Adipocyte (in vitro differentiated cells): ENCODE measurements at places on chromosomes 2 and 18.

DNA sequence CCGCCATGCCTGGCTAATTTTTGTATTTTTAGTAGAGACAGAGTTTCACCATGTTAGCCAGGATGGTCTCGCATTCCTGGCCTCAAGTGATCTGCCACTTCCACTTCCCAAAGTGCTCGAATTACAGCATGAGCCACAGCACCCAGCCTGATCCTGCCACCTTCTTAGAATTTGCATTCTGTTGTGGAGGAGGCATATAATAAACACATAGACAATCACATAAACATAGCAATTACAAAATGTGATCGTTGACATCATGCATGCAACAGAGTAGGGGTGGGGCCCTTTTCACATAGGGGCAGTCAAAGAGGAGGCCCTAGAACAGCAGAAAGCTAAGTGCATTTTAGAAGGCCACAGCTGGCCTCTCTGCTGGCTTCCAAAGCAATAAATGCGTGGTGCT lies 39.9 kb upstream of the TSPYL6 start:
- DNase-seq: no peak

DNA sequence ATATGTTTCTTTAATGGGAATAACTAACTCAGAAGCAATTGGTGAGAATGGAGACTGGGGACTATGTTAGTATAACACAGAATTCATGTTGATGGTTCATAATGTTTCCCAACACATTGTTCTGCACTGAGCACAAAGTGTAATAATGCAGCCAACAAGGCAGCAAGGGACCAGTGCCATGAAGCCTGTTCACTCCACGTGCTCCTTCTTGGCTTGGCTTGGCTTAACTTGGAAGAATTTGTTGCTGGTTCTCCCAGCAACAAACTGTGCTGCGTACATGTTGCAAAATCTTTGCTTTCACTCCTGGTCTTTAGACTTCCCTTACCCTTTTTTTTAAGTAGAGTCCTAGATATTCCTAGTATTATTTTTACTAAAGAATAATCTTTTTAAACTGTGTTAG lies 129.7 kb downstream of the MAP3K20 start:
- DNase-seq: peak; percentile 91

DNA sequence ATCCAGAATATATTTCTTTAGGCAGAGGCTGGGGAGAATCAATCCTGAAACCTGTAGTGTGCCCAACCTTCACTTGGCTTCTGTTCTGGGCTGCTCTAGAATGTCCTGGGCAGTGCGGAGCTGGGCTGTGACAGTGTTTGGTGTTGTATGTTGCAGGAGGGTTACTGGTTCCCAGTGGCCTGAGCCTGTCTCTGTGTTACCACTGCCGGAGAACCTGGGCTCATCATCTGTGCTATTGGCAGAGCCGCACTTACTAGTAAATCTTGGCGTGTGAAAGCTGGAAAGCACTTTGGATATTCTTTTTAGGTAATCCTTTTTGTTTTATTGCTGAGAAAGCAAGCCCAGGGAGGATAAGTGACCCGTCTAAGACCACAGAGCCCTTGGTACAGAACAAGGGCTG lies 412.9 kb downstream of the SLC4A3 start:
- no peak for DNase-seq

GRCh38 chr2:18550433-18550832 lies 10.0 kb downstream of the RDH14 start:
- DNase-seq: no peak

GRCh38 chr2:7539760-7540159 lies 622.5 kb downstream of the RNF144A start:
- peak; percentile 64 for DNase-seq

DNA sequence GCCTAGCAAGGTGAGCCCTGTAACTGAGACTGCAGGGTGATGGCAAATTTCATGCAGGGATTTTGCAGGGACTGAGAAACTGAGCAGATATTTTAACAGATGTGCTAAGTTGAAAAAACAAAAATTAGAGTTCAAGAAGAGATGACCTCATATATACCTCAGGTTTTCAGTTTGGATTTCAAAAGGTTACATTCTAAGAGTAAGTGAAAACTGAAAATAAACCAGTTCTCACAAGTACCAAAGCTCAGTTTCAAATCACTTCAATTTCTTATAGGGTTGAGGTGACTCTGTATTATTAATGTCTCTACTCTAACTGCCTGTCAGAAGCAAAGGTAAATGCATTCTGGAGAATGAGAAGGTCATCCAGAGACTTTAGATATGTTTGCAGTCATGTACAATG lies 237.4 kb upstream of the VRK2 start:
- no peak for DNase-seq

DNA sequence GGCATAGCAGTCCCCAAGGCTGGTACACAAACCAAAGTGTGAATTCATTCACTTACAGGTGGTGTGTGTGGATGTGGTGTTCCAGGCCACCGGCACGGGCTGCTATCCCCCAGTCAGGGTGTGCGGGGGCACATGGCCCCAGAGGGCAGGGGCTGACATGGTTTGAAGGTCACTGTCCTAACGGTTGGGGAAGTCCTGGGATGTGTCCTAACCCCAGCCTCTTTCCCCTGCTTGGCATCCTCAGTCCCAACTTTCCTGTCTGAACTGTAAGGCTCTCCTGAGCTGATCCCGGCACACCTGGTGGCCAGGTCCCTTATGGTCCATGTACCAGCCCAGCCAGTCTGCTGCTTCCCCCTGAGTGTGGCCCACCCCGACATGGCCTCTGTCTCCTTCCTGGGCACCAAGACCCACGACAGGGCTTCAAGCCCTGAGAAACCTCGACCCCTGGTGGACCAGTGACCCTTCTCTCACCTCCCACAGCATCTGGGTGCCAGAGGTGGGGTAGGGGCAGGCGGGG lies 2.4 kb upstream of the TMEM185B start:
- no peak for DNase-seq

DNA sequence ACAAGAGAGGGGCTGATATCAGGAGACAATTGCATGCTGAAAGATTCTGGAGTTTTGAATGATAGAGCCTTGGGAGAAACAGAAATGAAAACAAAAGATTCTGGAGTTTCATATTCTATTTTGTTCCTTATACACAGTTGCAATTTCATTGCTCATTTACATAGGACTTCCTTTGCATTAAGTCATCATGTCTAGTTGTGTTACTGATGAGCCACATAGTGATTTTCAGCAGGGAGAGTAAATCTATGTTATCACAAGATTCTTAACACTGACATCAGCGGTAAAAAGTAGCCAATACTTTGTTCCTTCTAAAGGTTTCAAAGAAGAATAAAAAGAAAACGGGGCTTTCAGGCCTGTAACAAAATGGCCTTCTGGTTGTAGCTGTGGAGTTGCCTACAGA lies 7.1 kb downstream of the ADAM17 start:
- no peak for DNase-seq

DNA sequence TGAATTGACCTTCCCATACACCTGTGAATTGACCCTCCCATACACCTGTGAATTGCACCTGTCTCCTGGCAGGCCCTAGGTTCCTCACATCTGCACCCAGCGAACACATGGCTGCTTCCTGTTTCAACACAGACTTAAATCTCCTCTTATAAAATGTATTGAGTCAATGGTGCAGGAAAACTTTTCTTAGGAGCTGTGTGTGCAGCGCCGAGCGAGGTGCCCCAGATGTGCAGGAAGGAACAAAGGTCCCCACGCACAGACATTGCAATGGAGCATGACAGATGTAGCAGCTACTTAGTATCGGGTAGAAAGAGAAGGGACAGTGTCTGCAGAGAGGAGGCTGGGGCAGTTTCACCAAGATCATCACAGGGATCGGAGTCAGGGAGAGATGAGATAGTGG lies 85.5 kb upstream of the PXDN start:
- no peak for DNase-seq

- DNase-seq: no peak
Observed at GRCh38 chr2:119049968-119050704, 108.1 kb downstream of the MARCO start.

- DNase-seq: no peak
Observed at GRCh38 chr2:239548965-239549595, 148.3 kb upstream of the HDAC4 start.

- no peak for DNase-seq
Observed at GRCh38 chr2:88857951-88858411, 166.5 kb downstream of the RPIA start.

GRCh38 chr2:24843330-24843860 lies 50.2 kb downstream of the CENPO start:
- no peak for DNase-seq

- no peak for DNase-seq
Observed at GRCh38 chr2:240510513-240511210, 47.1 kb downstream of the ANKMY1 start.

DNA sequence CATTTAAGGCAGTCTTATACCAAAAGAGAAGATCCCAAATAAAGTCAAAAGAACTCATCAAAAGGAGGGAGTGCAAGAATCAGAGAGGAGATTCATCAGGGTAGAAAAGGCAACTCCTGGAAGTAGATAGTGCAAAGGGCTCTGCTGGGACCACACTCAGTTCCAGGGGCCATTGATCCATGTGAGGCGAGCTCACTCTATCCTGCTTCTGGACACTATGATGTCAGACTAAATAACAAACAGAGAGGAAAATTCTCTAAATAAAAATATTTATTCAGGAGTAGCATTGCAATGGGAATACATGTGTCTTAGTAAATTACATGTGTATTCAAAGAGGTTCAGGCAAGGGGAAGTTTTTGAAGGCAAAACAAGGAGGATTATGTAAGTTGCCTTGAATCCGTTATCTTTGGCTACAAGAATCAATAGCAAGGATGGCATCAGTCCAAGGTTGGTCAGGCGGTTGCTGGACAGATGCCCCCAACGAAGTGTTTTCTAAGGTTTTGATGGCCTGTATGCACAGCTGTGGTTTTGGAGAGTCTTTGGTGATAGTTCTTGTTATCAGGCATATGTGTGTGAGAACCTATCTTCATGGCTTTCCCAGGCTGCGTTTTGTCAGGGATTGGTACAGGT lies 13.2 kb upstream of the SERPINB12 start:
- DNase-seq: no peak

DNA sequence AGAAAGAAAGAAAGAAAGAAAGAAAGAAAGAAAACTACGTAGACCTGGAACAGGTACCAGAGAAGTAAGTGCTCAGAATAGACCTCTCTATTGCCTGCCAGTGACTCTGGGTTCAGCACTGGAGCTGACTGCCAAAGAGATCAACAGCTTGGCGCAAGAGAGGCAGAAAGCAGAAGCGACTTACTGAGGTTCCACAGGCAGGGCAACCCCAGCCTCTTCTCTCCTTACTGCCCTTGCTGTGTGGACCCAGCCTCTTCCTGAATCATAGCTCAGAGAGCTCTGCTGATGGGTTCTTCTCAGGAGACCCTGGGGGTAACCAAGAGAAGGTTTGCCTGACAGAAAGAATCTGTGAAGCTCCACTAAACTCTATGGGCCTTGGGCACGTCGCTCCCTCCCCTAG lies 7.1 kb downstream of the CAPN13 start:
- DNase-seq: no peak

DNA sequence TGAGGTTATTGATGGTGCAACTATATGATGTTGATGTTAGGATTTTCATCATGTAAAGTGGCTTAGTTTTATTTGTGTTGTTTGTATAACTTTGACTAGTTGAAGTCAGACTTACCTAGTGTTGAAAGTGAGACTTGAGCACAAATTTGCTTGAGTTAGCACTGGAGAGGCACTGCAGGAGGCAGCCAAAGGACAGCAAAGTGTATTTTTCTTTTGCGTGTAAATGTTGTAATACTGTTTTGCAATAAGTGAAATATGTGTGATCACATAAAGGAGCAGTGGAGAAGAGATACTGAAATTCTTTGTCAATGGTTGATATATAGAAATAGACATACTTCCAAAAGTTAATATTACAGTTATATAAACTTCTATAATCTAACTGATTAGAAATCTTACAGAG lies 332.0 kb upstream of the RAB12 start:
- peak; percentile 66 for DNase-seq

- no peak for DNase-seq
Observed at GRCh38 chr2:3876685-3877084, 173.3 kb downstream of the DCDC2C start.
